ENCODE measurements at places on chromosomes 2 and 18.

GRCh38 chr2:237616734-237617586 is 10.4 kb upstream of the LRRFIP1 start:
- DNase-seq = no peak

GRCh38 chr2:10369269-10370255 is 66.9 kb downstream of the HPCAL1 start:
- DNase-seq = no peak

GRCh38 chr2:223043164-223043941 is 8.6 kb upstream of the KCNE4 start:
- DNase-seq = no peak

DNA sequence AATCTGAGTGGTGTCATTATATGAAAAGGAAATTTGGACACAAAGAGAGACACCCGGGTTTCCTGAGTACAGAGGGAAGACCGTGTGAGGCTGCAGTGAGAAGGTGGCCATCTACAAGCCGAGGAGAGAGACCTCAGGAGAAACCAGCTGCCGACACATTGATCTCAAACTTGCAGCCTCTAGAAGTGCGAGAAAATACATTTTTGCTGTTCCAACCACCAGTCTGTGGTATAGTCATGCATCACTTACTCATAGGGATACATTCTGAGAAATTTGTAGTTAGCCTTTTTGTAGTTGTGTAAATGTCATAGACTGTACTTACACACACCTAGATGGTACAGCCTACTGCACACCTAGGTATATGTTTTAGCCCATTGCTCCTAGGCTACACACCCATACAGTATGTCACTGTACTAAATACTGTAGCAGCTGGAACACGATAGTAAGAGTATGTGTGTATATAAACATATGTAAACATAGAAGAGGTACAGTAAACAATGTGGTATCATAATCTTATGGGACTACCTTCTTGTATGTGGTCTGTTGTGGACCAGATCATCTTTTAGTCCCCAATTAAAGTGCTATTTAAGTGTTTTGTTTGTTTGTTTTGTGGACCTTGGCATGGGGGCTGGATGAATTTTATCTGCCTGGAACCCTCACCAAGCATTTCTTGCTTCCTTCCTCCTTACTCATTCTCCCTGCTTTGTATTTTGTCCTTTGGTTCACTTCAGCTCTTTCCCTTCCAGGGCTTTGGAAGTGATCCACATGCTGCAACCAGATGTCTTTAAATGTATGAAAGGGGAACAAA is 38.3 kb upstream of the SESTD1 start:
- DNase-seq = no peak

DNA sequence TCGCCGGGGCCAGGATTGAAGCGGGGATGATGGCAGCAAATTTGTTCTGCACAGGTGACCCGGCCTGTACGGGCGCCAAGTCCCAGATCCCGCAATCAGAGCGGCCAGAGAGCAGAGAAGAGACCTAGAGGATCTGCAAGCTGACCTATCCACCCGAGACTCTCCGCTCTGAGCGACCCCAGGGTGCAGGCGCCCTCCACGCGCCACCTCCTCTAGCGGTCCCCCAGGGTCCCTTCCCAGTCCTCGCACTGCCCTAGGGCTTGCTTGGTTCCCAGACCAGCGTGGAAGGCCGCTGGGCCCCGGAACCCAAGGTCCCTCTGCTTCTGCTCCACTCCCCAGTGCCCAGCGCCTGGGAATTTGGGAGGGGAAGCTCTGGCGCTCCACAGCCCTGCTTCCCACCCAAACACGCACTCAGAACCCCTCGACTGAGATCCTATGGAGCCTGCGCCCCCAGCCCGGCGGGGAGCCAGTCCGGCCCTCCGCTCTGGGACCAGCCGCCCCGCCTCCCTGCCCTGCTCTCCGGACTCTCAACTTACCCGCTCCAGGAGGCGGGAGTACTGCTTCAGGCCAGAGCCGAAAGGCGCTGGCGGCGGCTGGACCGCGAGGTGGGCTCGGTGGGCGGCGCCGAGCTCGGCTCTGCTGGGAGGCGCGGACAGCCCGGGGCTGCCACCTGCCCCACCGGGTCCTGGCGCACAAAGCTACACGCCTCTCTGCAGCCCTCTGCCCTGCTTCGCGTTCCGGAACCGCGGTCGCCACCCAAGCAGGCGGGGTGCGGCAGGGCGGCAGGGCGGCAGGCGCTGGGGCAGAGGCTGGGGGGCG is 3.0 kb upstream of the SIX3 start:
- DNase-seq = no peak

- DNase-seq = no peak
These were observed 56.5 kb upstream of the TWSG1 start for GRCh38 chr18:9278028-9278427.

- no peak for DNase-seq
These were observed 88.1 kb downstream of the NDUFA10 start for GRCh38 chr2:239936838-239937581.

- no peak for DNase-seq
These were observed 37.1 kb upstream of the GPR75 start for GRCh38 chr2:53896864-53897263.

GRCh38 chr2:151978709-151979108 is 120.1 kb downstream of the CACNB4 start:
- no peak for DNase-seq

- DNase-seq = no peak
These were observed 134.2 kb upstream of the NABP1 start for GRCh38 chr2:191543708-191544107.

GRCh38 chr2:145666552-145666951 is 1146.6 kb upstream of the ZEB2 start:
- DNase-seq = no peak

- no peak for DNase-seq
These were observed 342.7 kb upstream of the CHAC2 start for GRCh38 chr2:53424902-53425301.

GRCh38 chr18:31245820-31246219 is 72.1 kb upstream of the DSG1 start:
- DNase-seq = no peak

- no peak for DNase-seq
These were observed 11.8 kb upstream of the TWSG1 start for GRCh38 chr18:9322744-9323143.

DNA sequence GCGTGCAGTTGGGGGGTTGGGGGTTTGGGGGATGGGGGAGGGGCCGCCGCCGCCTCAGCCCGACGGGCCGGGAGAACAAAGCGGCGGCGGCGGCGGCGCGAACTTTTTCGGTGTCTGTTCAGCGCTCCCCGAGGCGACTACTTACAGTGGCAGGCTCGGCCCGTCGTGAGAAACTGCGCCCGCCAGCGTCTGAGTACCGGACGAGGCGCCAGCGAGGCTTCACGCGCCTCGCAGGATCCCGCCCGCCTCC is 172 bp downstream of the PRKD3 start:
- no peak for DNase-seq

- DNase-seq = no peak
These were observed 317.0 kb upstream of the MYT1L start for GRCh38 chr2:2648094-2648493.

DNA sequence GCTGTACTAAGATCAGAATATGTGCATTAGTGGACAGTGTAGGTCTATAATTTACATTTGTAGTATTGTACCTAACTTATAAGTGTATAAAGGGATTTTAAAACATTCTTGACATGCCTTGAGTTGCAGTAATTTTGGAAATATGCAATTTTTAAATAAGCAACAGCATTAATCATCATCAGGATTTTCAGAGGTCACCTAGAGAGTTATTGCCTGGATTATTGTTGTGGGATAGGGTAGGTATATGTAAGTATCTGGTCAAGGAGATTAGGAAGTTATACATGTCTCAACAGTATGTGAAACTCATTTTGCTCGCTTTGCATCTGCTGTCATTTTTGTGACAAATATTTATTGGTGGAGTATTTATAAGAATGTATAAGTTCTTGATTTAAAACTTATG is 184.2 kb downstream of the WDR7 start:
- no peak for DNase-seq

DNA sequence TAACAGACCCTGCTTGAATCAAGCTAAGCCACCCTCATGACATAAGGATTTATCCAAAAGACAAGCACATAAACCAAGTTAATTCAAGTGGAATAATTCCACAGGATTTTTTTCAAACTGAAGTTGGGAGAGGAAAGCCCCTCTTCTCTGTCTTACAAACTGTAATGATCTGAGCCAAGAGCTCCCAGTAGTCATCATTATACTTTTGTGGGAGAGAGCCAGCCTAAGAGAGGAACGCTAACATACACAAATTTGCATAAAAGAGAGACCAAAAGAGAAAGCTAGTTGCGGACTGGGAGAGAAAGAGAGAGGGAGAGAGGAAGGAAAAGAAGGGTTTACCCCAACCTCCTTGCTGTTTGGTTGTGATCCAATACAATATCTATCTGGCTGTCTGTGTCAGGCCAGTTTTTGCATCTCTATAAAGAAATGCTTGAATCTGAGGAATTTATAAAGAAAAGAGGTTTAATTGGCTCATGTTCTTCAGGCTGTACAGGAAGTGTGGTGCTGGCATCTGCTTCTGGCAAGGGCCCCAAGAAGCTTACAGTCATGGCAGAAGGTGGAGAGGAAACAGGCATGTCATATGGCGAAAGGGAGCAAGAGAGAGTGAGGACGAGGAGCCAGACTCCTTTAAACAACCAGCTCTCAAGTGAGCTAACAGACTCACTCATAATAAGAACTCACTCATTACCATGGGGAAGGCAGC is 20.8 kb upstream of the PUM2 start:
- DNase-seq = no peak

- DNase-seq = no peak
These were observed 202.9 kb upstream of the TPO start for GRCh38 chr2:1210352-1210751.

GRCh38 chr2:41414486-41415230 is 633.2 kb upstream of the PKDCC start:
- DNase-seq = no peak

DNA sequence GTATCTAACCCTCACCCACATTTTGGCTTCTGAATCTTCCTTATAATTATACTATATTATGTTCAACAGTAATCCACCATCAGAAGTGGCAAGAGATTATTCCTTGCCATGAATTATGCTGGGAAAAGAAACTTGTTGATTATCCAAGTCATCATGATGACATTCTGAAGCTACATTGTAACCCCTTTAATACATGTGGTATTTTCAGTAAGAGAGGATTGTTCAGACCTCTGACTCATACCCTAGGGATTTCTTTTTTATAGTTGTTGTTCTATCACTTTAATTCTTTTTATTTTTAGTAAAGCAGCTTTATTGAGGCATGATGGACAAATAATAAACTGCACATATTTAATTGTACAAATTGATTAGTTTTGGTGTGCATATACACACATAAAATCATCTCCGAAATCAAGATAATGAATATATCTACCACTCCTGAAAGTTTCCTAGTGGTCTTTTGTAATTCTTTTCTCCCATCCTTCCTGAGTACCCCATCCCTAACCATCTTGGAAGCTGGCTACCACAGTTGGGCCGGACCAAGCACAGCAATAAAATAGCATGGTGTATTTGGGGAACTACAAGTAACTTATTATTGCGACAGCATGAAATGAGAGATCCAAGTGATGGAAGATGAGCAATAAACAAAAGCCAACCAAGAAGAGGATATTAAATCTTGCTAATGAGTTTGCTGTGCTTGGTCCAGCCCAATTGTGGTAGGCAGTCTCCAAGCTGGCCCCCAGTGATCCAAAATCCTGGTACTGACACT is 159.9 kb downstream of the BARD1 start:
- no peak for DNase-seq

DNA sequence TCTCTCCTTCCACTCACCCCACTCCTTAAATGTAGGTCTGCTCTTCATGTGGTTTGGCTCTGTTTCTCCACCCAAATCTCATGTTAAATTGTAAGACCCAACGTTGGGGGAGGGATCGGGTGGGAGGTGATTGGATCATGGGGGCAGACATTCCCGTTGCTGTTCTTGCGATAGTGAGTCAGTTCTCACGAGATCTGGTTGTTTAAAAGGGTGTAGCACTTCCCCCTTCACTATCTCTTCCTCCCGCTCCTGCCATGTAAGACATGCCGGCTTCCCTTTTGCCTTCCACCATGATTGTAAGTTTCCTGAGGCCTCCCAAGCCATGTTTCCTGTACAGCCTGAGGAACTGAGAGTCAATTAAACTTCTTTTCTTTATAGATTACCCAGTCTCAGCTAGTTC is 1044.5 kb upstream of the POU3F3 start:
- DNase-seq = no peak

- no peak for DNase-seq
These were observed 67.0 kb downstream of the DGKD start for GRCh38 chr2:233421091-233421816.

DNA sequence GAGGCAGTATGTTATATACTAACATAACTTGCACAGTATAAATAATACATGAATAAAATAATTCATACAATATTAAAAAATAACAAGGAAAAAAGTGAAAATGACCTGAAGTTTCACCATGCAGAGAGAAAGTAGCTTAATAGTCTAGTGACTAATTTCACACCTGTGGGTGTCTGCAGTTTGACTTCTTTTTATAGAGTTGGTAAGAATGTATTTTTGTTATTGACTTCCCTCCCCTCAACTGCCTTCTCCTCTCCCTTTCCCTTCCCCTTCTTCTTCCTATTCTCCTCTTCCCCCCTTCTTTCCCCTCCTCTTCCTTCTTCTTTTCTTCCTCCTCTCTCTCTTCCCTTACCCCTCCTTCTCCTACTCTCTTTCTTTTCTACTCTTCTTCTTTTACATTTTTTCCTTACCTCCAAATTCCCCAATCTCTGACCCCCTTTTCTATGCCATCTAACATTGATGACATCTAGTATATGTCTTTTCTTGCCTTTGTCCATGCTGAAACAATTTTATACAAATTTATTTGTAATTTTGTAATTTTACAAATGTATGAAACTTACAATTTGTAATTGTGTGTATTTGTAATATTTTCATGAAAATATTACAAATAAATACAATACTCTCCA is 3.1 kb downstream of the DNAH6 start:
- DNase-seq = no peak

GRCh38 chr2:217250013-217250524 is 390.2 kb upstream of the TNP1 start:
- DNase-seq = no peak

DNA sequence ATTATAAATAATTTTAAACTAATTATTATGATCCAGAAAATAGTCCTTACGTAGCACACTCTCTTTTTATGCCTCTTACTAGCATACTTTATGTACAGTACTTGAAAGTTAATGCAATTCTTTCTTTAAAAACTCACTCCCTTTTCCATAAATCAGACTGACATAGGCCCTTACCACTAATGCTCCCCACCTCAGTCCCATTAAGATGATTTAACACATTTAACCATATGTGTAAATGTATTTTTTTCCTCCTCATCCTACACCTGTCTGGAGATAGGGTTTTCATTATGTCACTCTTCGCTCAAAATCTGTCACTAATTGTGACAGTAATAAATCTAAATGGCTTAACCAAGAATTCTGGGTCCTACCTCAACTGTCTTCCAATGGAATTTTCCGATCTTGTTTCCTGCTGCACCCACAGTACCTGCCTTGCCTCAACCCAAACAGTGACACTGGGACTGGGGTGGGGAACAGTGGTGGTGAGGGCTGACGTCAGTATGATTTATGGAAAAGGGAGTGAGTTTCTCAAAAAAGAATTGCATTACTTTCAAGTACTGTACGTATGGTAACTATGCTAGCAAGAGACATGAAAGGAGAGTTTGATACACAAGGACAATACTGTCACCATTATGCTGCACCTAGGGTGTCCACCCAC is 25.1 kb downstream of the EFEMP1 start:
- DNase-seq = no peak

- no peak for DNase-seq
These were observed 31.9 kb upstream of the MSTN start for GRCh38 chr2:190094316-190094871.

- DNase-seq = no peak
These were observed 1292.8 kb downstream of the DSC3 start for GRCh38 chr18:29749704-29750103.

GRCh38 chr2:38074764-38075506 is 1.0 kb downstream of the CYP1B1 start:
- peak; percentile 6 for DNase-seq

GRCh38 chr2:45890819-45891218 is 239.3 kb downstream of the PRKCE start:
- DNase-seq = no peak

Measured in stimulated activated CD4-positive, alpha-beta T cell treated with anti-CD3 and anti-CD28 coated beads, Interleukin-4, amount 100 ng/mL, for 48 hours (primary cell).